Nephron progenitor cell (in vitro differentiated cells): ENCODE measurements at places on chromosomes 4 and X.

- no peak for DNase-seq
Observed at GRCh38 chrX:136220951-136221350, 30.2 kb downstream of the MAP7D3 start.

DNA sequence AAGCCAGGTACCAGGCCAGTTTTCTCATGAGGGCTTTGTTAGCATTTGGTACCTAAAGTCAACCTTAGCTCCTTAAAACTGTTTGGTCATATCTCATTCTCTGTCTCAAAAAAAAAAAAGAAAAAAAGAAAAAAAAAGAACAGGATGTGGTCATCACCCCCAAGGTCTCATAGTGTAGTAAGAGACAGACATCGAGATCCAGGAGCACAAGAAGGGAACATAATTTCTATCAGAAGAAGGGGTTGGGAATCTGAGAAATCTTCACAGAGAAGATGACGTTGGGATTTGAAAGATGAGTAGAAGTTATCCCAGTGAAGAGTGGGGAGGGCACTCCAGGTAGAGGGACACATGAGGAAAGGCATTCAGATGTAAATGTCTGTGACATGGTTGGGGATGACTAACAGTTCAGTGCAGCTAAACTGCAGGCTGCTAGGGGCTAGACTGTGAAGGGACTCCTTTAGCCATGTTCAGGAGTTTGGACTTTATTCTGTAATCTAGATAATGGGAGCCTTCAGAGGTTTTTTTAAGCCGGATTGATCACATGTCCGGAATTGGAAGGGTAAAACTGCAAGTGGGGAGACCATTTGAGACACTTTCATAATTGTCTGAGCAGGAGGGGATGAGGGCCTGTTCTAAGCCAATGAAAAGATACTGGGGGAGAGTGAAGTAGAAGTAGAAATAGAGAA, 26.9 kb upstream of the GJB1 start:
- no peak for DNase-seq

- no peak for DNase-seq
Observed at GRCh38 chrX:11375614-11376119, 82.5 kb downstream of the AMELX start.

- DNase-seq: no peak
Observed at GRCh38 chr4:146051728-146052391, 113.2 kb upstream of the ZNF827 start.
